Left colon (tissue), 2 donors: ENCODE measurements at places on chromosomes 3 and 15.

DNA sequence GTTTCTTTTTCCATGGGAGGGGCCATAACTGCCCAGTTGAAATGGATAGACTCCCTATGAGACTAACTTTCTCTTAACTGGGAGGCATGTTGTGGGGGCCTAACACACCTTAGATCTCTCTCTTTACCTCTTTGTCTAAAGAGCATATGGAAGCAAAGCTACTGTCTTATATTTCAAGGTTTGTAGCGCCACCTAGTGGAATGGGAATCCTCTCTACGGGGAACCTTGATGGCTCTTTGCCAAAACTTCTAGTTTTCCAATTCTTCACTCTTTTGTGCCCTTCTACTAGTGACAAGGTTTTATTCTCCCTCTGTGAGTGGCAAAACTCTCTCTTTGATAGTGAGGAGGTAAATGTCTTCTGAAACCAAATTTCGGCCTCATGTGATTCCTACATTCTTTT is 1030.4 kb upstream of the CADM2 start:
- DNase-seq: no peak

- no peak for DNase-seq
These were observed 29.2 kb downstream of the SCAPER start for GRCh38 chr15:76875911-76876310.

DNA sequence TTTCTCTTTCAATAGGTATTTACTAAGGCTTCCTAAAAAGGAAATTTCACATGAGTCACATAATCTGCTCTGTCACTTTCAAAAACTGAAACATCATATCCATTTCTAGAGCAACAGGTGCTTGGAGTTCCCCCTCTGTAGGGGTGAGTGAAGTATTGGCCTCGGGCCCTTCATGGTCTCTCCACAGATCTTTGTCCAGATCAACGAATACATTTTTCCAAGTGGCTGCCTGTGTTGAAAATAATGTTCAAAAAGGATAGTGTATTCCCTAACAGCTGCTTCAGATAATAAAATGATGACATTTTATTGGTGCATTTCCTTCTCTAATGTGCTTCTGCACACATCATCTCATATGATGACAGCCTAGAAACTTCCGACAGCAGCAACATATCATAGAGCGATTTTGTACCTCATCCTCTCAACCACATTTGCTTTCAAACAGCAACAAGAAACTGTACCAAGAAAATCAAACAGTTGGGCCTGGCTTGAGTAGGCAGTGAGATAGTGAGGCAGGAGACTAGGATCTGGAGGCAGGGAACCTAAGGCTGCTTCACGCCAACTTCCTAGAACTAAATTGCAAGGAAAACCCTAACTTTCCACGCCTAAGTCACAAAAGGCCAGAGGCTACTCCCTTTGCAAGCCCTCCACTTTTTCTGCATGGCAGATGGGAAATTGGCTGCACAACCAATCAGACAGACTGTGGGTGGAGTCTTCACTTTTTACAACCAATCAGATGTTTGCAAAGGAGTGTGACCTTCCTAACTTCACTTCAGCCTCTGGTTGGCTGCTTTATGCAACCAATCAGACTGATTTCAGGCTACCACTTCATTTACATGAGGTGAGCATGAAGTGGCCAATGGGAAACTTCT is 340.2 kb downstream of the LRRC3B start:
- no peak for DNase-seq

GRCh38 chr3:29138171-29138570 is 142.7 kb upstream of the RBMS3 start:
- DNase-seq: no peak

GRCh38 chr15:26766262-26766661 is 6.6 kb downstream of the GABRB3 start:
- DNase-seq: no peak

DNA sequence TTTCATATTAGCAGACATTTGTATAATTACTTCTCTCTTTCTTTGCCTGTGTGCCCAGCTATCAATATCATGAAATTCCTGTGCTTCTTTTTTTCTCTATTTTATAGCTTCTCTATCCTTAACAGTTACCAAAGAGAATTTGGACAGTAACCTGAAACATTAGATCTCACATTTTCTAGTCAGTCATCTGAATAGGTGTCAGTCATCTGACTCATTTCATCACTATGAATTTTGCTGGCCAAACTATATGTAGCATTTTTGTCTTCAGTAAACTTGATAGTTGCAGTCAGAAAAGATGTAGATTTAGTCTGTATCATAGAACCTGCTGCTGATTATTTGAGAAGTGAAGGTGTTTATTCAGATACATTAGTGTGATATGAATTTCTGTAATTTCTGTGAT is 52.6 kb downstream of the HMG20A start:
- DNase-seq: no peak

DNA sequence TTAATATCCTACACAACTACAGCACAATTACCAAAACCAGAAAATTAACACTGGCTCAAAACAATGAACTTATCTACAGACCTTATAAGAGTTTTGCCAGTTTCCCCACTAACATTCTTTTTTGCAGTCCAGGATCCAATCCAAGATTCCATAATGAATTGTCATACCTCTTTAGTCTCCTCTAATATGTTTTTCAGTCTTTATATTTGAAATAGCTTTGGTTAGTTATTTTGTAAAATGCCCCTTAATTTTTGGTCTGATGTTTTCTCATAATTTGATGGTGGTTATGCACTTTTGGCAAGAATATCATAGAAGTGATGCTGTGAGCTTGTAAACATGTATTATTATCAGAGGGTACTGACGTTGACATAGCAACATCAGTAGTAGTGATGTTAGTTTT is 124.3 kb downstream of the ISL2 start:
- no peak for DNase-seq

- no peak for DNase-seq
These were observed 423.4 kb upstream of the UBE2E2 start for GRCh38 chr3:22779737-22780136.

GRCh38 chr3:57434041-57434440 is 110.1 kb downstream of the DNAH12 start:
- no peak for DNase-seq

DNA sequence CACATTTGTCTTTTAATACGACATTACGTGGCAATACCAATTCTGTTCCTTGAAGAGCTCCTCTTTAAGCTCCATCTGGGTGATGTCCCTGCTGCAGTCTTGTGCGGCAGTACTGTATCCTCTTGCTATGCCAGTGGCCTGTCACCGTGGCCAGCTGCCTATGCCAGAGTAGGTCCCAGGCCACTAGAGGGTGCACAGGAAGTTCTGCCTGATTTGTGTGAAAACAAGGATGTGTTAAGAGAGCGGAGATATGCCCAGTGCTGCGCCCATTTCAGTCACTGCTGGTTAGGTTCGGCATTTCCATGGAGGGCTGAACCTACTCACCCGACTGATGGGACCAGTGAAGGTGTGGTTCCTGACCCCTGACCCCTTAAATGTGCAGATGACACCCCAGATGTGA is 25.2 kb downstream of the NIPA1 start:
- DNase-seq: peak; percentile 46

GRCh38 chr3:101950510-101950909 is 101.2 kb downstream of the NFKBIZ start:
- DNase-seq: no peak

GRCh38 chr15:98868564-98868963 is 139.0 kb downstream of the PGPEP1L start:
- DNase-seq: no peak

DNA sequence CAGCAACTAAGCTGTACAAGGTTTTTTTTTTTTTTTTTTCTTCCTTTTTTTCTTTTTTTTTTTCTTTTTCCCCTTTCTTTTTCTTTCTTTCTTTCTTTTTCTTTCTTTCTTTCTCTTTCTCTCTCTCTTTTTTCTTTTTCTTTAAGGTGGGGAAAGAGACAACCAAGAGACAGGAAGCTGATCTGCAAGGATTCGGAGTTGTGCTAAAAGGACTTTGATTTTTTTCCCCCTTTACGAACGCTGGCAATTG is 148 bp downstream of the RBMS3 start:
- DNase-seq: no peak

DNA sequence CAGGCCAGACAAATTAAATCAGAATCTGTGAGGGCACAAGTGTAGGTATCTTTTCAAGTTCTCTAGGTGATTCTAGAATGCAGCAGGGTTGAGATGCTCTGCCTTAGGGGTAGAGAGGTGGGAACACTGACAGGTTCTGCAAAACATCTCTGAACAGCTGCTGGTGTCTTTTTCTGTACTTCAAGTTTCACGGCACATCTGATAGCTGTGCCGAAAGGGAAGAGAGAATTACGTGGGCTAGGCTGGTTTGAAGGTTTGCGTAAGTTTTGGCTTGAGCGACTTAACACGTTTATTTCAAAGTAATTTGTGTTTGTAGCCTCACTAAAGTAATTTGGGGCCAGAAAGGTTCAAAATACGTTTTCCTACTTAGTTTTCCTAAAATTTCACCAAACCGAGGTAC is 22.5 kb downstream of the PXK start:
- DNase-seq: no peak

DNA sequence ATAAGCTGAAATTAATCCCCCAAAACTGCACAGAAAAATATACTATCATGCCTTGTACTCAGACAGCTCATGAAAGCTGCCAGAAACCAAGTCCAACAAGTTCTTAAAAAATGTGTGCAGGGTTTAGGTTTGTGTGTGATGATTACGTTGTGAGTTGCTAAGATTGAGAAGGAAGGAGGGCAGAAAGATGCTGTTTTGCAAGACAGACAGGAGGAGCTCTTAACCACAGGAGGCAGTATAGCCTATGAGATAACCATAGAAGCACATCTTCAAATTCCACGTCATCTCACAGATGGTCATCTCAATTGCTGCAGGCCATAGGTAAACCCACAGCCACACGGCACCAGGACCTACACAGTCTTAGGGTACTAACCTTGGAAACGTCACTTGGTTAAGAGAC is 191.9 kb downstream of the STT3B start:
- no peak for DNase-seq

DNA sequence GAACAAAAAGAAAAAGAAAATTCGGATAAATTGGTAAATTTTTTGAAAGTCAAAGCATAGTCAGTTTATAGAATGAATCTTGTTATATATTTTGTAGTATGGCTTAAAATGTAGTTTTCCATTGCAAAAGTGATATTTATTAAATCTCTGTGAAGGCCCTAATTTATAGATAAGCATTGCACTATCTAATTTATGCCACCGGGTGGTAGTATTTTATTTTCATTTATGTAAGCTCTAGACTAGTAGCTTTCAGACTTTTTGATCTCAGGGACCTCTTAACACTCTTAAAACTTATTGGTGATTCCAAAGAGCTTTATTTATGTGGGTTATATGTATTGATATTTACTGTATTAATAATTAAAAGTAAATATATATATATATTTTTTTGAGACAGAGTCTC is 133.9 kb upstream of the LRRFIP2 start:
- no peak for DNase-seq

- DNase-seq: no peak
These were observed 527 bp downstream of the CSNK1G1 start for GRCh38 chr15:64355348-64355943.

GRCh38 chr3:77686560-77686959 is 646.7 kb downstream of the ROBO2 start:
- DNase-seq: no peak

DNA sequence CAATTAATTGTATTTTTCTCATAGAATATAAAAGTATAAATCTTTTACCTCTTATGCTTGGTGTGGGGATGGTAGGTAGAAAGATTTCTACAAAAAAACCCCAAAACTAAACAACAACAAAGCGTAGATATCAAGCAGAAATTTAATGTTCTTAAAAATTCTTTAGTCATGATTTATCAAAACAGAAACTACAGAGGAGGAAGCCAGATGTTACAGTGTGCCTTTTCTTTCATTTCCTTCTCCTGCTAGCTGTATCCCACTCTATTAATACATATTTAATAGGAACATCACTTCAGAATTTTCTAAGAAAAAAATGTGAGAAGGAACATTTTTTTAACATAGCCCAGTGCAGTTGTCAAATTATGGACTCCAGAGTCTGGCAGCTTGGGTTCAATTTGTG is 420.6 kb downstream of the TUSC7 start:
- no peak for DNase-seq

DNA sequence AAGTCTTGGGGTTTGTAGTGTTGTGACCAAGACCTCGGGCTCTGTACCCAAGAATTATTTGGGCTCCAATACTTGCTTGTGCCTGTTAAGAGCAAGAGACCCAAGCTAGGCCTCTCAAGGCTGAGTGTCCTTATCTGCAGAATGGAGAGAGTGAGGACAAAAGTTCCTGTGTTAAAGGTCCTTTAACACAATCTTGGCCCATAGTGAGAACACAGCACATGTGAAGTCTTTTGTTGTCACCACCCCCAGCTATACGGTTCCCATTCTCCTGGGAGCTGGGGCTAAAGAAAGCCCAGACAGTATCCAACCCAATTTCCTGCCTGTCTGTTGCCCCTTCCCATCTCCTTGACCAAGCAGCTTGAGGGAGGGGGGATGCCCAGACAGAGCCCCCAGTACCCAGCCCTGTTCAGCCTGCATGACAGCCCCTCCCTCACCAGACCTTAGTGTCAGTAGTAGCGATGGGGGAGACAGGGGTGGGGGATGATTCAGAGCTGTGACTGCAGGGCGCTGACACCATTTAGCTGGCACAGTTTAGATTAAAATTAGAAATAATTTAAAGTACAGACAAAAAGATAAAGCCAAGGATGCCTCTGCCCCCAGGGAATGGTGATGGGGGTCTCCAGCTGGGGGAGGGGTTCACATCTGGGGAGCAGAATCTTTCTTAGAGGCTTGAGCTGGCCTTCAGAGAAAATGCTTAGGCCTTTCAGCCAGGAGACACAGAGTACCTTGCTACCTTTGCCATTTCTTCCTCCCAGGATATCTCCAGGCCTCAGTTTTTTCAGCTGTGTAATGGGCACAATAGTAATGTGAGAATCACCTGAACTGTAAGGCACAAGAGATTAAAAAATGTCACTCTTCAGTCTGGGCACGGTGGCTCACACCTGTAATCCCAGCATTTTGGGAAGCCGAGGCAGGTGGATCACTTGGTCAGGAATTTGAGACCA is 2.7 kb downstream of the PRKCD start:
- DNase-seq: no peak

DNA sequence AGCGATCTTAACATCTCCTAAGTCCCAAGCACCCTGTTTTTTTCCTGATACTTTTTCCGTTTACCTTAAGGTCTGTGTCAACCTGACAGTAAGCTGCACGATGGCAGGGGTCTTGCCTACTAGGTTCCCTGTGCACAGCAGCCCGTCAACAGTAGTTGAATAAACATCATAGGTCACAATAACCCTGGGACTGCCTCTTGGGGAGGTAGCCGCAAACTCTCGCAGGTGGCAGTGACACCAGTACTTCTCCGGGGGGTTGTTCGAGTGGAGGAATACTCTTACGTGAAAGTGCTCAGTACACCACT is 365 bp upstream of the PDCD6IP start:
- DNase-seq: no peak

- DNase-seq: no peak
These were observed 275.5 kb downstream of the CNTN3 start for GRCh38 chr3:74338998-74339397.

- DNase-seq: no peak
These were observed 89.8 kb upstream of the FNDC3B start for GRCh38 chr3:171949554-171949953.

GRCh38 chr3:177615015-177615414 is 417.7 kb upstream of the TBL1XR1 start:
- peak; percentile 61 for DNase-seq
